ENCODE measurements at places on chromosomes 3 and 15.

DNA sequence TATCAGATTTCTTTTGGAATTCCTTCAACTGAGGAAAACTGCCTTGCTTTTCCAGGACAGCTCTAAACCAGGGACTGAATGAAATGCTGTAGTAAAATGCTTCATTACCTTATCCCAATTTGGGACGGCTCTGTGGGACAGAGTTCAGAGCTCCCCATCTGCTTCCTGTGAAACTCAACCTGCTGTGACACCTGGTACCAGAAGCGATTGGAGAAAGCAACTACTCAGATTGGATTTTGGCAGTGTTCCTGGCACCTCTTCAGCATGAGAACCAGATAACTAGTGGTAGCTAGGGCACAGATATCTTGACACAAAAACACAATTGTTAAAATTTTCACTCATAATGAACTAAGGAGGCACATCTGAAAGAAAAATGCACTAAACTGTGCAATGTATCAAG, 539.1 kb downstream of the SI start:
- DNase-seq, result no peak

DNA sequence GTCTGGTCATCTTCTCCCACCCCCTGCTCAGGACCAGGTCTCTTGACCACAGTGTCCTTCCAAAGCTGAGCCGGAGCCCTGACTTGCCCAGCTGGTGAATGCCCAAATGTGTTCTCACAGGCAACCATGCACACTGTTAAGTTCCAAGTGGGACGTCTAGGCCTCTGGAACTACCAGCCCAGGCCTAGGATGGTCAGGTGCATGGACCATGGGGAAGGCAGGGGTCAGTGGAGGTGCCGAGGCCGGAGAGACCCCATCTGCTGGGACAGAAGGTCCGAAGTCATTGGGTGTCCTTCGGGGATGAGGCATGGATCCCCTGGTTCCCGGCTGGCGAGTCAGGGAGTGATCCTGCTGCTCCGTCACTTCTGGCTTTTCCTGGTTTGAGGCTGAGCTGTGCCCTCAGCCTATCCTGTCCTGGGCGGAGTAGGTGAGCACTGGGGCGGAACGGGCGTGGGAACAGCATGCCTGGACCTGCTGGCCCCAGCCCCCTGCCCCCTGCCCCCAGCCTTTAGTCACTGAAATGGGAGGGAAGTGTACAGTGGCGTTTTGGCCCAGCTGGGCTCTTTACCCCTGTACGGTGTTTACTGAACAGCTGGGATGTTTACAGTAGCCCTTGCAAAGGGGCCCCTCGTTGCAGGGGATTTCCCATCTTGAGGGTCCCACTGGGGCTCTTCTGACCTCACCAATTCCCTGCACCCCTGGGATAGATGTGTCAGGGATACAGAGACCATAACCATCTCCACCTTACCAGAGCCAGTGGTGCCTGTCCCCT, 12.1 kb downstream of the SEMA3F start:
- no peak for DNase-seq

- DNase-seq, result no peak
Measured at GRCh38 chr15:52193791-52194190, 2.6 kb upstream of the GNB5 start.

- no peak for DNase-seq
Measured at GRCh38 chr15:68503791-68504680, 72.1 kb upstream of the ITGA11 start.

DNA sequence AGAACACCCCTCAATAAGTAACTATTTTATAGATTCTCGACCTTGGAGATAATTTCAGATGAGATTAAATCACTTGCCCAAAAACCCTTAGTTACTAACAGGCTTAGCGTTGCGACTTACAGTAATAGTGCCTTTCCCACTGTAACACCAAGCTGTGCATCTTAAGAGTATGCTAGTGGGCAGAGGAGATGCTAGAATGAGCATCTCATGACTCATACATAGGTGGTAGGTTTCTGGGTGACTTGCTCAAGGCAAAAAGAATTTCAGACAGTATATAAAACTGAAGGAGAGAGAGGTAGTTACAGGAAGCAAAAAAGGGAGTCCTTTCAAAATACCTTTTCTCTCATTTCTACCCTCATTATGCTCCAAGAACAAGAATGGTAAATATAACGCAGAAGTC, 3.9 kb downstream of the KATNBL1 start:
- DNase-seq, result no peak

- DNase-seq, result no peak
Measured at GRCh38 chr15:70343961-70344621, 246.4 kb upstream of the TLE3 start.

- peak; percentile 7 for DNase-seq
Measured at GRCh38 chr3:185308126-185308754, 54.4 kb upstream of the EHHADH start.

- no peak for DNase-seq
Measured at GRCh38 chr3:186705882-186706780, 11.0 kb upstream of the KNG1 start.

DNA sequence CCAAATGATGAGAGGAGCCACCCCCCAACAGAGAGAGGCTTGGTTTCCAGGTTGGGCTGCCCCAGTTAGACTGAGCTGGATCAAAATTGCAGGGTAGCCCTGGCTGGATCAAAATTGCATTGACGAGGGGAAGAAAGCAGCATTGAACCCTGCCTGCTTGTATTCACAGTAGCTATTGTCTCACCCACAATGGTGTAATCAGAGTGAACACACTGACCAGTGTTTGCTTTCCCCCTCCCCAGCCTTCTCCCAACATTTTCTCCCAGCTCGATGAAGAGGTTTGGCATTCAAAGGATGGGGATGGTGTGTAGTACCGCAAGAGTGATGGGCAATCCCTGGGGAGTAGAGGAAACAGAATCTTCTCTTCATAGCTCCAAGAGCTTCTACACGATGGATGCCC, 223.8 kb downstream of the ADAMTS9 start:
- no peak for DNase-seq

- no peak for DNase-seq
Measured at GRCh38 chr3:50251220-50251619, 15.2 kb downstream of the GNAI2 start.

- no peak for DNase-seq
Measured at GRCh38 chr15:70034596-70034995, 63.1 kb downstream of the TLE3 start.

DNA sequence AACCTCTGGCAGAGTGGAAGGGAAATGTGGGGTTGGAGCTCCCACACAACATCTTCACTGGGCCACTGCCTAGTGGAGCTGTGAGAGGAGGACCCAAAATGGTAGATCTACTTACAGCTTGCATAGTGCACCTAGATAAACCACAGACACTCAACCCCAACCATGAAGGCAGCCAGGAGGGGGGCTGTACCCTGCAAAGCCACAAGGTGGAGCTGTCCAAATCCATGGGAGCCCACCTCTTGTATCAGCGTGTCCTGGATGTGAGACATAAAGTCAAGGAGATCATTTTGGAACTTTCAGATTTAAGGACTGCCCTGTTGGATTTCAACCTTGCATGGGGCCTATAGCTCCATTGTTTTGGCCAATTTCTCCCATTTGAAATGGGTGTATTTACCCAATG, 20.9 kb downstream of the TP63 start:
- DNase-seq, result no peak

Measured in NCI-H345 (cell line).